ENCODE measurements at places on chromosomes 6 and 20.

DNA sequence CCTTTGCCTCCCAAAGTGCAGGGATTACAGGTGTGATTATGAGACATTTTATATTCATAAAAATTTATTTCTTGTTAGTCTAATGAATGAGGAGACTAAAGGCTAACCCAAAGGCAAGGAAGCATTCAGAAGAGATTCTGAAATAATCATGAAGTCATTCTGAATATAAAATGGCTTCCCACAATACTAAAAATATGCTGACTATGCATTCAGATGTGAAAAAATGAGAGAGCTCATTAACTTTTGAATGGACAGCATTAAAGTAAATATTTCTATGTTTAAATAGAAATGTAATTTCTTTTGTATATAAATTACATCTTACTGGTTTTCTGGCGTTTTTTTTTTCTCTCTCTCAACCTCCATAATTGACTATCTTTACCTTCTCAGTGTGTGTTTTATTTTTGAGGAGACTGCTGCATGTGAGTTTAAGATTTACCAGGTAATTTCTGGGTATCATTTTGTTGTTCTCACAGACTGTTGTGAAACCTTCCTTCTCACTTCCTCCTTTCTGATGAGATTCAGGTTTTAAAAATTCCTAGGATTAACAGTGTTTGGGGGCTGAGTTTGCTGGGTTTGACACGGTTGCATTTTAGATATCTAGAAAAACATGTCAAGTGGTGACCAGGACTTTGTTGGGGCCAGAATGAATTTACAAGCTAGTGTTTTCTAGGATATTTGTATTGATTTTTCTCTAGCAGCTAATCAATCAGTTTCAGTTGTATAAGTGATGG is 316.6 kb downstream of the CDKAL1 start:
- DNase-seq: no peak

DNA sequence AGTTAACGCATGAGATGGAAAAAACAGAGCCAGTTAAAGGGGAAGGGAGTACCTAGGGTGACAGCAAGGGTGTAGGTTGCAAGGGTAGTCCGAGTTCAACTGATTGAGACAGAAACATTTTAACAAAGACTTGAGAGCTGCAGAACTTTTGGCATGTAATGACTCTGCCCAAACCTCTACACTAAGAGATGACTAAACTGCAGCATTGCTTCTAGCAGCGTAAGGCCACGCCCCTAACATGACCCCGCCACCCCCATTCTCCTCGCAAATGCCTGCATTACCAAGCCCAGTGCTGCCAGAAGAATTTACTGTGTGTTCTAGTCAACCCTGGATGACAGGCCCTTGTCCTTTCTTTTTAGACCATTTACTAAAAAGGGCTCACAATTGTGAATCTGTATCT is 6.3 kb upstream of the HINT3 start:
- DNase-seq: no peak

- no peak for DNase-seq
Observed at GRCh38 chr6:62999796-63000195, 211.5 kb upstream of the FKBP1C start.

DNA sequence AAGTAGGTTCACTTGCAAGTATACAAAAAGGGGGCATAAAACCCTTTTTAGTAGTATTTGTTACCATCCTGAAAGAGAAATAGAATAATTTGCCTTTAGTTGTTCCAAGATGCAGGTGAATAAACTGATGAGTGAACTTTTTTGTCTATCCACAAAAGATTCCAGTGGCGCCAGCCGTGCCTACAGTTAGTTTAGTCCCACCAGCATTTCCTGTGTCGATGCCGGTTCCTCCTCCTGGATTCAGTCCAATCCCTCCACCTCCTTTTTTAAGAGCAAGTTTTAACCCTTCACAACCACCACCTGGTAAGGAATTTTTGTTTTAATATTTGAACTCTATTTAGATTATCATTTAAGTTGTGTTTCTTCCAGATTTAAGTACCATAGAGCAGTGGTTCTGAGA is 90.9 kb downstream of the SCAF8 start:
- no peak for DNase-seq

GRCh38 chr20:53967527-53967926 is 102.9 kb downstream of the BCAS1 start:
- DNase-seq: no peak

- no peak for DNase-seq
Observed at GRCh38 chr6:36020154-36020553, 4.3 kb downstream of the SLC26A8 start.

- DNase-seq: no peak
Observed at GRCh38 chr20:41452226-41452625, 85.6 kb upstream of the EMILIN3 start.

- no peak for DNase-seq
Observed at GRCh38 chr6:140095532-140095931, 721.1 kb upstream of the CITED2 start.

DNA sequence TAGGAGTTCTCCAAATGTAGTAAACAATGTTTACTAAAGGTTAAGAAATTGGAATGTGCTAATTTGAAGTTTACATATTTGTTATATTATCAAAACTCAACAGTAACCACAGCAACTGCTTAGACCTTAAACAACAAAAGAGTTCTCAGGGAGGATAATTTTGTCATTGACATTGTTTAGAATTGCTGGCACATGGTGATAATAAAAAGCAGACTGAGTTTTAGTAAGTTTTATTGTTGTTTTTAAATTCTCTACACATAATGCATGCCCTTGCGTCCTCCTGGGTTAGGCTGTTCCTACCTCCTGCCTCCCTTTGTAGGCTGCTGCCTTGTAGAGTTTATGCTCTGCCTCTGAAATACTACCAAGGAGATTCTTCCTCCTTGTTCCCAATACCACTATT is 28.7 kb downstream of the LAMA4 start:
- no peak for DNase-seq

GRCh38 chr20:44495802-44496481 is 20.3 kb downstream of the TTPAL start:
- no peak for DNase-seq

GRCh38 chr20:50649590-50649989 is 41.8 kb downstream of the RIPOR3 start:
- no peak for DNase-seq

- DNase-seq: no peak
Observed at GRCh38 chr6:1179571-1180459, 132.1 kb upstream of the FOXQ1 start.
